ENCODE measurements at places on chromosomes 1 and 21.

DNA sequence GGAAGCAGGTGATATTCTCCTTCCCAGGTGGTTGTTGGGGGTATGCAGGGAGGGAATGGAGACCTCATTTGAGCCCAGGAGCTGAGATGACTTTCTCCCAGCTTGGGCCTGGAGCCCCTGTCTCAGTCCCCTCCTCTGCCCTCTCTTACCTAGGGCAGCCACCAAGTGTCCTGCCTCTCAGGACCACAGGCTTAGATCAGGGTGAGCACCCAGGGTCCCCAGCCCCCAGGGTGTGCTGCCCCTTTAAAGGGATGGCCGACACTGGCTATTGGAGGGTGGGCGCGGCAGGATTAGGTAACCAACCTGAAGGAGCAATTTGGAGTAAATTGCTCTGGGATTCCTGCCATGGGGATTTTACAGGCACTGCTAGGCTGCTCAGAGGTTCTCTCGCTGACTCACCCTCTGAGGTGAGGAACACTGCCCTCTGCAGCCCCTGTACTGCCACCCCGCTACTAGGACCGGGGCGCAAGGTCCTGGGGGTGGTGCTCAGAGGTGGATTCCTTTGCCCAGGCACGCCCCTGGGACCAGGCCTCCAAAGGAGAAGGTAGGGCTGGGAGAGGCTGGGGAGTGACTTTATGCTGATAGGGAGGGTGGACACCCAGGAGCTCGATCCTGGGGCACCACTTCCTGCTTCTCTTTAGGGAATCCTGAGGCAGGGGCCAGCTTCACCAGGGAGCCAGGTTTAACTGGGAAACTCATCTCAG, 1.5 kb downstream of the RPS6KA1 start:
- no peak for DNase-seq

DNA sequence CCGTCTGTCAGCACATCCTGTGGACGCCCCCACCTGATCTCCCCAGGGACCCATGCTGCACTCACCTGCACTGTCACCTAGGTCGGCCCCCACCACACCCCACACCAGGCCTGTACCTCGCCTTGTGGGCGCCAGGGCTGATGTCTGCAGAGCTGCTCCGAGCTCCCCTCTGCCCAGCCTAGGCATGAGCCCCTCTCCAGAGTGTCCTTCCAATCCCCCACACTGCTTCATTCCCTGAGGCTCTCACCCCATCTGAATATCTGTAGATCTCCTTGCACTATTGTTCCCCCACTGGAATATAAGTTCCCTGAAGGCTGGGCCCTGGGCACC, 12.2 kb downstream of the UMODL1 start:
- DNase-seq, result no peak

DNA sequence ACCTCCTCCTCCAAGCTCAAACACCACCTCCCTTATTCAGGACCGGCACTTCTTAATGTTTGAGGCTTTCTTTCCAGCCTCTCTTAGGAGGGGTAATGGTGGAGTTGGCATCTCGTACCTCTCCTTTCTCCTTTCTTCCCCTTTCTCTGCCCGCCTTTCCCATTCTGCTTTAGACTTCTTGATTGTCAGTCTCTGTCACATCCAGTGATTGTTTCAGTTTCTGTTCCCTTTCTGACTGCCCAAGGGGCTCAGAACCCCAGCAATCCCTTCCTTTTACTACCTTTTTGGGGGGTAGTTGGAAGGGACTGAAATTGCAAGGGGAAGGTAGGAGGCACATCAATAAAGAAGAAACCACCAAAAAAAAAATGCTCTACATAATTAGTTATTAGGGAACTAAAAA, 5.6 kb downstream of the ELK4 start:
- no peak for DNase-seq

DNA sequence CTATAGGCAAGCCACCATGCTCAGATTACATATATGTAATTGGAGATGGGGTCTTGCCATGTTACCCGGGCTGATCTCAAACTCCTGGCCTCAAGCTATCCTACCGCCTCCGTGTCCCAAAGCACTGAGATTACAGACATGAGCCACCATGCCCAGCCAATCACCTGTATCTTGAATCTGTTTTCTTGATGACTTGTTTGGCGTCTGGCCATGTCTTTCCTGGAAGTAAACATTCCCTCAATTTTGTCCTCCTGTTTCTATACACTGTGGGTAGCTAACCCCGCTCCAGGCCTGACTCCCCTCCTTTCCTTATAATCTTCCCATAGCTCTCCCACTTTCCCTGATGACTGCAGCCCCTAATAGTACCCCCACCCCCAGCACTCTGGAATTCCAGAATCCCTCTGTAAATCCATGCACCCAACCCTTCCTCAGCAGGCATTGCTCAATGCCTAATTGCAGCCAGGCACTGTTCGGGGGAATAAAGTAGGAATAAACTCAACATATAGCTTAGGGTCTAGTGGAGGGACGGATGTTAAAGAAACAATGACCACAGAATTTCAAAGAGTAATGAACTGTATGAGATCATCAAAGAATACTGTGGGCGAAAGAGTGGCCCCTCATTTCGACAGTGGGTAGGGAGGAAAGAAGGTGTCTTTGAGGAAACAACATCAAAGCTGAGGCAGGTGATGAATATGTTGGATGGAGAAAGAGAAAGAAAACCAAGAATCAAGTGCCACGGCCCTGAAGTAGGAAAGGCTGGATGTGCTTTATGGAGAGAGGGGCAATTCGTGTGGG, 161.5 kb downstream of the ADSS2 start:
- no peak for DNase-seq

GRCh38 chr1:209633335-209633997, 18.8 kb downstream of the LAMB3 start:
- no peak for DNase-seq

GRCh38 chr1:154391086-154391770, 13.9 kb upstream of the IL6R start:
- DNase-seq, result no peak

DNA sequence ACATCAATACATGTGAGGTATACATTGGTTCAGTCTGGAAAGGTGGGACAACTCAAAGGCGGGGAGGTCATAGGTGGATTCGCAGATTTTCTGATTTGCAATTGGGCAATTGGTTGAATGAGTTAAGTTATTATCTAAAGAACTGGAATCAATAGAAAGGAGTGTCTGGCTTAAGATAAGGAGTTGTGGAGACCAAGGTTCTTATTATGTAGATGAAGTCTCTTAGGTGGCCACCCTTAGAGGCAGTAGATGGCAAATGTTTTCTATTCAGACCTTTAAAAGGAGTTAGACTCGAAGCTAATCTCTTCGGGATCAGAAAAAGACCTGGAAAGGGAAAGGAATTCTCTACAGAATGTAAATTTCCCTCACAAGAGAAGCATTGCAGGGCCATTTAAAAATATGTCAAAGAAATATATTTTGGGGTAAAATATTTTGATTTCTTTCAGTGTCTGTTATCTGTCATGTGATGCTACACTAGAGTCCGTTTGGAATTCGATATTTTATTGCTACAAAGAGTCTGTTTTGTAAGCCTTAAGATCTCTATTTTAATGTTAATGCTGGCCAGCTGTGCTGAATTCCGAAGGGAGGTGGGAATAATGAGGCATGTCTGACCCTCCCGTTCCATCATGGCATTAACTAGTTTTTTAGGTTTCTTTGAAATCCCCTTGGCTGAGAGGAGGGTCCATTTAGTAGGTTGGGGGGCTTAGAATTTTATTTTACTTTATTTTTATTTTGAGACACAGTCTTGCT, 265.1 kb downstream of the PTPRU start:
- no peak for DNase-seq

- DNase-seq, result no peak
These were observed 100.9 kb upstream of the MARK1 start for GRCh38 chr1:220426989-220427388.

Measured in CD4-positive, alpha-beta T cell treated with Interleukin-10 for 1 hour (primary cell).